ENCODE measurements at places on chromosomes 11 and 22.

DNA sequence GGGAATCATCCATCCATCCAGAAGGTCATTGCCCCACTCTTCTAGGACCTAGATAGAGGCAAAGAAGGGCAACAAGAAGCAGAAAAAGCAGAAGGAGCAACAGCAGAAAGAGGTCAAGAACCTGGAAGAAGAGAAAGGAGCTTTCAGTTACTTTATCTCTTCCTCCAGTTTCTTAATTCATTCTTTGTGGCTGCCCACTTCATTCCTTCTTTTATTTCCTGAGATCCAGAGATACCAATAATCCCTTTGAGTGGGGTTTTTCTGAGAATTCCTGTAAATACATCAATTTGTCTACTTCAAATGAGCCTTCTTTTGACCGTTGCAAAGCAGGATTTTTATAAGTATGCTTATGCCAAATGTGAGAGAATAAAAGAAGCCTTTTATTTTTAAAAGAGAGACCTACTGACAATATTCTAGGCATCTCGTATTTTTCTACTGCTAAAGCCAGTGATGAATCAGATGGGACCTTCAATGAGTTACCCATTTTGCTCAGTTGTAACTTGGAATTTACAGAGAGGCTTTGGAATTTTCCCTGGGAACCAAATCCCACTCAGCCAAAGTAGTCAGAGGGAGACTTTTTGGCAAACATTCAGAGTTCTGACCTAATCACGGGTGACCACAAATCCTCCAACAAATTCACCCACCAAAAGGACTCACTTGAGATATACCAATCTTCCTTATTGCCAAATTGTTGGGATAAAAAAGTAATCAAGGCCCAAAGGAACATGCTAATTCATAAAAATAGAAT, 54.9 kb downstream of the ZC3H12C start:
- no peaks in the 10 kb centered on the region for H3K27me3 ChIP-seq
- no peak for DNase-seq
- H3K4me1 ChIP-seq = peaks cover 11% of the 10 kb centered on the region
- no peak overlapping the region for H3K27ac ChIP-seq
- H3K4me3 ChIP-seq = no peak overlapping the region

DNA sequence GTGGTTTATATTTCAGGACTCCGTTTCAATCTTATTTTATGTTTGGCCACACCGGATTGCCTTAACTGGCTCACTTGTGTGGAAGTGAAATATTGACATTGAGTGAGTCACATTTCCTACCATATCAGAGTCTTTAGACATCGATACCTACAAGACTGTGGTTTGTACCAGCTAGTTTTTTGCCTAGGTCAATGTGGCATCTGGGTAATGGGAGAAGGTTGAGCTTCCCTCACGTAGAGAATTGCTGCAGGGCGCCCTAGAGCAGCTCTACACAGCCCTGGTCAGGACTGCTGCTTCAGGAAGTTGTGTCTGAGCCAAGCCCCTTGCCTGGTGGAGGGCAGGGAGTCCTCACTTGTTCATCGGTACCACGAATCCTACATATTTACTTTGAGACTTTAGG, 1.6 kb downstream of the GRAMD1B start:
- no peak for DNase-seq
- no peaks in the 10 kb centered on the region for H3K36me3 ChIP-seq
- H3K4me1 ChIP-seq = peaks cover 11% of the 10 kb centered on the region
- H3K27ac ChIP-seq = no peak overlapping the region

DNA sequence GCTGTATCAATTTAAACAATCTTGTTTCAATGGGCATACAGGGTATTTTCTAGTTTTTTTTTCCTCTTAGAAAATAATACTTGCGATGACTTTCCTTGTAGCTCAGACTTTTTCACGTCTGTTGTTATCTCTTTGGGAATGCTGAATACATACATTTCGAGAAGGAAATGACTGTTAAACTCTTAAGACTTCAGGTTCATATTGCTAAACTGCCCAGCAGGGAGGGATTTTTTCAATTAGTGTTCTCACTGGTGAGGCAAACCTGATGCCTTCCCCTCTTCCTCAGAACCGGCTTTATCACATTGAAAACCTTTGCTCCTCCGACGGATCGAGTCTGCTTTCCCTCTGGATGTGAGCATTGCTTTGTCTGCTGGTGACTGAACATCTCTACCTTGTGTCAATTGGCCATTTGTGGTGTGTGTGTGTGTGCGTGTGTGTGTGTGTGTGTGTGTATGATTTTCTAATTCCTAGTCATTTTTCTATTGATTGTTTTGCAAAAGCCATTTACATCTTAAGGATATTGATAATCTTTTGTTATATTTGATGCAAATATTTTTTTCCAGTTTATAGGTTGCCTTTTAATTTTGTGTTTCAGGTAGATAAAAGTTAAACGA, 6.6 kb downstream of the NEAT1 start:
- no peaks in the 10 kb centered on the region for H3K27me3 ChIP-seq
- peak overlapping the region; percentile 100 for H3K27ac ChIP-seq
- peaks cover 7% of the 10 kb centered on the region for H3K4me1 ChIP-seq
- no peak for DNase-seq

- DNase-seq = peak; percentile 61
- no peaks in the 10 kb centered on the region for H3K36me3 ChIP-seq
- no peak overlapping the region for H3K27ac ChIP-seq
- peak overlapping the region; percentile 30 for H3K4me3 ChIP-seq
These were observed 13.1 kb downstream of the B3GNT6 start for GRCh38 chr11:77047007-77047927.

GRCh38 chr11:102276783-102277182, 40.5 kb upstream of the BIRC3 start:
- no peak overlapping the region for H3K4me3 ChIP-seq
- peaks cover 7% of the 10 kb centered on the region for H3K4me1 ChIP-seq
- no peak overlapping the region for H3K27ac ChIP-seq
- H3K27me3 ChIP-seq = no peaks in the 10 kb centered on the region
- no peaks in the 10 kb centered on the region for H3K36me3 ChIP-seq

DNA sequence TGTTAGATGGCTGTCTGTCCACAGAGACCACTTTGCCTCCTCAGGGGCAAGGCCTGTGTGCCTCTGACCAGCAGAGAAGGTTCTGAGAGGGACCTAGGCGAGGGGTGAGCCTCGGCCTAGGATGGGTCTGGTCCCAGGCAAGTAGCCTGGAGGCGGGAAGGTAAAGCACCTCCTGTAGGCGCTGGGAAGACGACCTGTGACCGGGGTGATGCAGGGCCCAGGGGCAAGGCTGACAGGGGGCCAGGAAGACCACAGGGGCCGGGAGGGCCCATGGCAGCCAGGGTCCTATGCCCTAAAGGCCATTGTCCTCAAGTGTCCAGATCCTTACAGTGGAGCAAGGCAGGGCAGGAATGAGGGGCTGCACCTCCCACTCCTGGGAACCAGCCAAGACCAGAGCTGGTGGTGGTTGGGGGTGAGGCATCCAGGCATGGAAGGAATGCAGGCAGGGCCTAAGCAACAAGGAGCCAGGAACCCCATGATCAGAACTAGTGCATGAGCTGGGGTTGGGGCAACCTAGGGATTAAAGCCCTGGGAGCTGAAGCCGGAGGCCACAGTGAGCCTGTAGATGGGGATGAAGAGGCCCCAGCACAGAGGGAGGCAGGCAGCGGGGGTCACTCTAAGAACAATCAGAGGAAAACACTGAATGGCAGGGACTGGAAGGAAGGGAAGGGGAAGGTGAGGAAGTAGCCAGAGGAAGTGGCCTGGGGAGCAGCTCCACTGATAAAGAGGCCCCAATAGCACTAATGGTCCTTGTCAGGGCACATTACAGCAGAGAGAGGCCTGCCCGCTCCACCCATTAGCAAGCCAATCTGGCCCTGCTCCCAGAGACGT, 32.9 kb upstream of the KLHL35 start:
- H3K27me3 ChIP-seq = no peaks in the 10 kb centered on the region
- H3K36me3 ChIP-seq = no peaks in the 10 kb centered on the region
- H3K27ac ChIP-seq = no peak overlapping the region
- DNase-seq = no peak

GRCh38 chr11:20623252-20623651, 23.8 kb downstream of the SLC6A5 start:
- H3K27me3 ChIP-seq = no peaks in the 10 kb centered on the region
- H3K4me3 ChIP-seq = no peak overlapping the region
- no peaks in the 10 kb centered on the region for H3K36me3 ChIP-seq
- H3K27ac ChIP-seq = no peak overlapping the region

DNA sequence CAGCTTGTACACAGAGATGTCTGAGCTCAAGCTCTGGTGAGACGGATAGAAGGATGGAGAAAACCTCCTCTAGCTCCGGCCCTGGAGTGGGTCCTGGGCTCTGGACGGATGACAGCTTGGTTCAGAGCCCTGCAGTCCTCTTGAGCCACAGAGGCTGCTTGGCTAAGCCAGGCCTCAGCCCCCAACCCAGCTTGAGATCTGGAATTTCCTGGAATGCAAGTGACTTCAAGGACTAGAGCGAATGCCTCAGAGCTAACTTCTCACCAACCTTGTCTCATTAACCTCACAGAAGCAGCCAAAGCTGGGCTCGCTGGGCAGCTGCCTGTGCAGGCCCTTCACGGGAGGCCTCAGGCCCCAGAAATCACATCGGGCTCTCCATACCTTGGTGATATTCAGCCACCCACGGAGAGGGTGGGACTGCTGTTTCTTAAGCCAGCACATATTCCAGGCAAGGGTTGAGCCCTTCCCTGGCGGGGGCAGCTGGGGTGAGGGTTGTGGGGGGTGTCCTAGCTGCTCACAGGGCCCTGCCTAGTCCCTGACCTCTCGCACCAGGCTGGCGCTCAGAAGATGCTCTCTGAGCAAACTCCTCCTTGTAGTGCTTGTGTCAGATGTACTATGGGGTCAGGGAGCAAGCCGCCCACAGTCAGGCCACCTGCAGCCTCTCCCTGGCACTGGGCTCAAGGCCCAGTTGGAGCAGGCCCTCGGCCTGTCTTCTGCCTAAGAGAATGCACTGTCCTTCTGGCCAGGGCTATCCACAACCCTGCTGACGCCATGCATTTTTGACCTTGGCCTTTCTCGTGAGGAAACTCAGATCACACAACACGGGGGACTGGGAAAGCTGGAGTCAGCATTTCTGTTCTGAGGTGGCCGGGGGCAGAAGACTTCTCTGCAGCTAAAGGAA, 73.6 kb upstream of the TTLL12 start:
- DNase-seq = no peak
- no peak overlapping the region for H3K27ac ChIP-seq
- H3K4me1 ChIP-seq = peaks cover 19% of the 10 kb centered on the region
- no peaks in the 10 kb centered on the region for H3K36me3 ChIP-seq
